ENCODE measurements at places on chromosomes 6 and 20.

GRCh38 chr6:115891111-115891669 is 169.5 kb downstream of the FRK start:
- peak; percentile 75 for DNase-seq

DNA sequence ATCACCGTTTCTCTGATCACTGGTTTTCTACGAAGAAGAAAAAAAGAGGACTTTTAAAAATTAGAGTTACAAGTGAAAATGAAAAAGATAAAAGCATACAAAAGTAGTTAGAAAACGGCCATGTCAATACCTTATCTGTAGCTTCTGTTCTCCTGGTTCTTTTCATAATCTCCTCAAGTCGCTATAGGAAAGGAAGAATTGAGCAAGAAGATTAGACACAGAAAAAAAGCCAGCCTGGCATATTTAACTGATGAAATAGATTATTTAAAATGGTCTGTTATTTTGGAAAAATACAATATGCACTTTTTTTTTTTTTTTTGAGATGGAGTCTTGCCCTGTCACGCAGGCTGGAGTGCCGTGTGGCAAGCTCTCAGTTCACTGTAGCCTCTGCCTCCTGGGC is 70.2 kb upstream of the BCLAF1 start:
- no peak for DNase-seq

GRCh38 chr6:90764001-90764400 is 177.1 kb upstream of the MAP3K7 start:
- no peak for DNase-seq

DNA sequence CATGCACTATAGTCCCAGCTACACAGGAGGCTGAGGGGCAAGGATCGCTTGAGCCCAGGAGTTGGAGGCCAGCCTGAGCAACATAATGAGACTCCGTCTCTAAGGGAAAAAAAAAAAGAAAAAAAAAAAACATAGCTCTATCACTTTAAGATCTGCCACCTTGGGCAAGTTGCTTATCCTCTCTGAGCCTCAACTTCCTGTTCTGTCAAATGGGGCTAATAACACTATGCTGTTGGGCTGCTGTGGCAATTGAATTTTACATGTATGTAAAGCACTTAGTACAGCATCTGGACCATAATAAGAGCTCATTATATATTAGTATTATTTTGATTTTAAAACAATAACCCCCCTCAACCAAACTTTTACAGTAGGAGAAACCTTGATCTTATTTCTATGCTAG is 141.5 kb downstream of the ATXN1 start:
- no peak for DNase-seq

- DNase-seq, result no peak
These were observed 40.2 kb downstream of the INSM1 start for GRCh38 chr20:20407891-20408805.

GRCh38 chr20:3128275-3128984 is 31.2 kb downstream of the FASTKD5 start:
- DNase-seq, result no peak

GRCh38 chr6:158717341-158718330 is 67.8 kb downstream of the SYTL3 start:
- no peak for DNase-seq

DNA sequence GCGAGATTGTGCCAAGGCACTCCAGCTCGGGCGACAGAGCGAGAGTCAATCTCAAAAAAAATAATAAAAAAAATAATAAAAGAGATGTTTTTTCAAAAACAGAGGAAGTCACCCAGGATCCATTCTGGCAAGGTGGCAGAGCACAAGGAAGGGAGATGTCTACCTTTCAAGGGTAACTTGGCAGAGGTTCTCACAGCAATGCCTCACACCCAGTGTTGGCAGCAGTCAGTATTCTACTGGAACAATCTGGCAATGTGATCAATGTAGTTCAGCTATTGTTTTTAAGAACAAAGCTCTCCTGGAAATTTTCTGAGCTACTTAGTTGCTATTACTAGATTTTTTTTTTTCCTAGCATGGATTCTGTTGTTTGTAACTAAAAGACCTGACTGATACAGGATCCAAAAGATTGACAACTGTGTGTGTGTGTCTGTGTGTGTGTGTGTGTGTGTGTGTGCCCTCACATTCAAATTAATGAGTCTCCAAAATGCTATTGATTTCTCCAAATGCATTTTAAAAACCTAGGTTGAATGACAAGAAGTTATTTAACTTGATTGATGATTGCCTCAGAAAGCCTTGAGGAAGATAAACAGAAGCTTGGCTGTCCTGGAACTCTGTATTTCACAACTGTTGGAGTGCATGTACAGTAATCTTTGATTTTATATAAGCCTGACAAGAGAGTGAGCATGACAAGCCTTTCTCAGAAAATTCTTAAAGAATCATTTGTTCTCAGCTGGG is 114.1 kb upstream of the RREB1 start:
- no peak for DNase-seq

- DNase-seq, result no peak
These were observed 1076.4 kb downstream of the HACE1 start for GRCh38 chr6:103783329-103783728.

GRCh38 chr6:6248651-6249050 is 71.8 kb downstream of the F13A1 start:
- no peak for DNase-seq

- DNase-seq, result no peak
These were observed 81.7 kb downstream of the THBS2 start for GRCh38 chr6:169171951-169172350.

- DNase-seq, result no peak
These were observed 306.4 kb downstream of the TSHZ2 start for GRCh38 chr20:53278555-53278954.

DNA sequence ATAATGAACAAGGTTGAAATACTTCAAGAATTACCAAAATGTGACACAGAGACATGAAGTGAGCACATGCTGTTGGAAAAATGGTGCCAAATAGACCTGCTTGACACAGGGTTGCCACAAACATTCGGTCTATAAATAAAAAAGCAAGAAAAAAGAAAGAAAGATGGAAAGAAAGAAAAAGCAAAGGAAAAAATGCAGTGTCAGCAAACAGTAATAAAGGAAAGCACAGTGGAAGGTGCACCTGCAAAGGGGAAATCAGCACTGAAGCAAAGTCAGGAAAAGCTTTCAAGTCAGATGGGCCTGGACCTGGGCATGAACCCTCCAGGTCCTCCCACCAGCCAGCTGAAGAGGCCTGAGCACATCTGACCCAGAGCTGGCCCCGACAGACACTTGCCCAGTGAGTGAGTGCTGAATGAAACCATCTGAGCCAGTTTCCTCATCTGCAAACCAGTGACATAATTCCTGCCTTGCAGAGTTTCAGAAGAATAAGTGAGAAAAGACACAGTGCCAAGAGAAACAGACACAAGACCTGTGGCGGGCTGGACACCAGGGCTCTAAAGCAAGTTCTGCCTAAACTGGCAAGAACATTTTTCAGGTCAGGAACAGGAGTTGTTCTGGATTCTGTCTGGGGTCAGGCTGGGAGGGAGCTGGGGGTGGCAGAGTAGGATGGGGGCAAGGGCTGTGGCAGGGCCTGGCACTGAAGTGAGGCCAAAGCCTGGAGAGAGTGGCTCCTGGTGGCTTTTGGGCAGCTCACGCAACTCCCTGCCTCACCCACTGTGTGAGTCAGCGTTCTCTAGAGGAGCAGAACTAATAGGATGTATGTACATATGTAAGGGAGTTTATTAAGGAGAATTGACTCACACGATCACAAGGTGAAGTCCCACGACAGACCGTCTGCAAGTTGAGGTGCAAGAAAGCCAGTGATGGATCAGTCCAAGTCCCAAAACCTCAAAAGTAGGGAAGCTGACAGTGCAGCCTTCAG is 23.9 kb upstream of the MICB start:
- DNase-seq, result peak; percentile 66

DNA sequence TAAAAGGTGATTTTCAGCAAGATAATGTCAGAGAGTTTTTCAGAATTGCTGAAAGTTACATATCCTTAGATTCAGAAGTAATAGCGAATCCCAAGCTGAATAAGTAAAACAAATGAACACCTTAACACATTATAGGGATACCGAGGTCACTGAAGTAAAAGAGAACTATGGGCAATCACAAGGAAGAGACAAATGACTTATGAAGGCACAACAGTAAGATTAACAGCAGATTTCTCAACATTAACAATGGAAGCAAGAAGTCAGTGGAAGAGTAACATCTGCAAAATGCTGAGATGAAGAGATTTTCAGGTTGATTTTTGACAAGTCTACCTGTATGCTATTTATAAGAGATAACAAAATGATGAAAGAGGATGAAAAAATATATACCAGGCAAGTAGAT is 86.1 kb upstream of the EZR start:
- no peak for DNase-seq

GRCh38 chr20:50721881-50722281 is 9.5 kb upstream of the PARD6B start:
- DNase-seq, result no peak

GRCh38 chr6:90202156-90202555 is 94.5 kb downstream of the BACH2 start:
- DNase-seq, result no peak
